ENCODE measurements at places on chromosomes 5 and 9. TPM values are rescaled to one million over a fixed set of nuclear protein-coding genes. Genes with fewer than 3 reads are reported as not detected.

PIP5K1B gene
- total RNA-seq: 0.13 TPM

TMOD1 gene
- 0.13 TPM for total RNA-seq

IFNA4 gene
- not detected for total RNA-seq

PTCH1 gene
- total RNA-seq: 2.6 TPM

PCDHA11 gene
- total RNA-seq: 0.16 TPM

S100Z gene
- not detected for total RNA-seq

CYSRT1 gene
- 2.9 TPM for total RNA-seq

MLLT3 gene
- total RNA-seq: 22.9 TPM

EPB41L4A gene
- total RNA-seq: 8.6 TPM

MRPL50 gene
- total RNA-seq: 8.6 TPM

GNA14 gene
- 0.51 TPM for total RNA-seq
